ENCODE measurements at places on chromosomes 12 and 14. TPM values are rescaled to one million over a fixed set of nuclear protein-coding genes. Genes with fewer than 3 reads are reported as not detected.

OGFOD2 gene
- polyA plus RNA-seq = 15.5 TPM

TRHDE gene
- not detected for polyA plus RNA-seq

PCED1B gene
- 0.37 TPM for polyA plus RNA-seq

MMP14 gene
- polyA plus RNA-seq = 9.8 TPM

PPP1R1A gene
- polyA plus RNA-seq = not detected

TAOK3 gene
- 10.4 TPM for polyA plus RNA-seq

KRT74 gene
- not detected for polyA plus RNA-seq

SLC25A21 gene
- polyA plus RNA-seq = 1.9 TPM

TMEM229B gene
- polyA plus RNA-seq = 0.69 TPM

KRT79 gene
- polyA plus RNA-seq = 0.09 TPM

ASCL1 gene
- polyA plus RNA-seq = not detected

ACSS3 gene
- polyA plus RNA-seq = 68.6 TPM

ALG10 gene
- 7.9 TPM for polyA plus RNA-seq

SYCP3 gene
- not detected for polyA plus RNA-seq

CISTR gene
- not detected for polyA plus RNA-seq

TSPAN8 gene
- 2.0 TPM for polyA plus RNA-seq

GDF3 gene
- polyA plus RNA-seq = not detected

FOXA1 gene
- 43.4 TPM for polyA plus RNA-seq

MIPOL1 gene
- polyA plus RNA-seq = 8.6 TPM

ERP27 gene
- polyA plus RNA-seq = 1.6 TPM

AQP5 gene
- polyA plus RNA-seq = not detected

DDN gene
- 0.24 TPM for polyA plus RNA-seq

IGF1 gene
- polyA plus RNA-seq = not detected

Measured in HepG2 (cell line).